ENCODE measurements at places on chromosomes 7 and 10.

DNA sequence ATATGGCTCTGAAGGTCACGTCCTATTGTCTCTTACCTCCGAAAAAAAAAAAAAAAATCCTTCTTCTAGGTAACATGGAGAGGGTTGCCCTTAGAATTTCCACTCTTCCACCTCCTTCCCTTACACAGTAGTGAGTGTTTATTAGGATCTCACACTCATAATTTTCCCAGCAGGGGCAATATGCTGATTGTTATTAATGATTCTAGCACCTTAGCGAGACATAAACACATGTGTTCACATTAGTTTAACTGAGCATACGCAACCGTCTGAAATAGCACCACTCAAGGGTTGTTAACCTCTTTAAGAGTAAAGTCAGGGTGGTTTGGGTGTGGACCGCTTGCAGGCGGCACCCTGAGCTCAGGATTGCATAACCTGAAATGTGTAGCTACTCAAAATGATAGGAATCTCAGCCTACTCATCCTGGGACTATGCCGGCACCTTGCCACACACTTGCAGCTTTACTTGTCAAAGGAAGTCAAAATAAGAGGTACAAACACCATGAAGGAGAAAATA, 52.2 kb downstream of the CPEB3 start:
- no peak for DNase-seq

DNA sequence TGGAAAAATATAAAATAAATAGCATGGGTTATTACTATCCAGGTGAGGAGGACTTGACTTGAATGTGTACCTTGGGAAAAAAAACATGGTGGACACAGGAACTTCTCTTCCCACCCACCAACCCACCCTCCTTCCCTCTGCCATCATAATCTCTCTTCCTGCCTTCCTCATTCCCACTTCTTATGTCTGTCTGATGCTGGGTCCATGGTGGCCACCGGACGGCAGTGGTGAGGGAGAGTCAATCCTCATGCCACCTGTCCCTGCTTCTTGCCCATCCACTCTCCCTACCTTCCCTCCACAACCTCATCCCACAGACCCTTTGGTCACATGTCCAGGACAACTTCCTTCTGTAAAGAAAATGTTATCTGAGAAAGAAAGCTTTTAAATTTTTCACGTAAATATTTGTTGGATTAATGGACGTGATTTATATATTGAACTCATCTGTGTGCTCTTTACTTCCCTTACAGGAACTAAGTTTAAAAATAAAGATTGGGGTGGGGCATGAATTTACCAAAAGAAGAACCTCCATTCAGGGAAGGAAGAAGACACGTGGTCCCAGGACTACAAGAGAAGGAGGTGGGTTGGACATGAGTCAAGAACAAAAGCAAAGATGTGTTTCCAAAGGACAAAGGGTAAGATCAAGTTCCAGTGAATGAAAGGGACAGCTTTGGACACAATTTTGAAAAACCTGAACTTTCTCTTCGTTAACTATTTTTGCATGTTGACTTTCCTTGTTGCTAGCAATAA, 104.5 kb downstream of the PIP4K2A start:
- DNase-seq: no peak

GRCh38 chr10:1434912-1435692, 302.2 kb downstream of the ADARB2 start:
- DNase-seq: no peak

DNA sequence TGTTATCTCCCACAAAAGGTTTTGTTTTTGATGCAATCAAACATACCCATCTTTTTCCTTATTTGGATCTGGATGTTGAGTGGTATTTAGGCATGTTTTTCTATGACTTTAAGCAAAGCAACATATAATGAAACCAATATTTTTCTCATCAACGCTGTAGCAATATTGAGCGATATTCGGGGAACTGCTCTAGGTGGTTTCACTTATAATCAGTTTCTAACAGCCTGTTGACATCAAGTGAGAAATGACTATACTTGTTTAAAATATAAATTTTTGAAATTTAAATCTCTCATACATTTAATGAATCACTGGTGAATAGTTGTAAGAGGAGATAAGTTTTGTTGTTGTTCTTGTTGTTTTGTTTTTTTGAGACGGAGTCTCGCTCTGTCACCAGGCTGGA, 52.8 kb upstream of the CCAR1 start:
- DNase-seq: no peak

DNA sequence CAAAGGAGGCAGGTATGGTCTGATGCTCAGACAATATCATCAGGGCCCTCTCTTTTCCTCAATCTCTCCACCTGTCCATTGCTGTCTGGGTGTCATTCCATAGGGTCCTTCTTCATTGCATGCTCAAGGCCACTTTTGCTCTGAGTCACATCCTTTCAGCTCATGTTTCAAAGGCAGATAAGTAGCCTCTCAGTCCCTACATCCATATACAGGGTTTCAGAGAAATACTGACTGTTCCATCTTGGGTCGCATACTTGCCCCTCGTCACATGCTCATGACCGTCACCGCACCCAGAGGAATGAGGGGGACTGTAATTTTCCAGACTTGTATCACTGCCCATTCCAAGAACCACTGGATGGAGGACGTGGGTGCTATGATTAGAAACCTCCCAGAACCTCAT, 93.4 kb downstream of the FAM107B start:
- DNase-seq: no peak

GRCh38 chr10:110081911-110082310, 74.1 kb downstream of the ADD3 start:
- DNase-seq: no peak

GRCh38 chr7:25840209-25840792, 311.7 kb upstream of the NFE2L3 start:
- no peak for DNase-seq

DNA sequence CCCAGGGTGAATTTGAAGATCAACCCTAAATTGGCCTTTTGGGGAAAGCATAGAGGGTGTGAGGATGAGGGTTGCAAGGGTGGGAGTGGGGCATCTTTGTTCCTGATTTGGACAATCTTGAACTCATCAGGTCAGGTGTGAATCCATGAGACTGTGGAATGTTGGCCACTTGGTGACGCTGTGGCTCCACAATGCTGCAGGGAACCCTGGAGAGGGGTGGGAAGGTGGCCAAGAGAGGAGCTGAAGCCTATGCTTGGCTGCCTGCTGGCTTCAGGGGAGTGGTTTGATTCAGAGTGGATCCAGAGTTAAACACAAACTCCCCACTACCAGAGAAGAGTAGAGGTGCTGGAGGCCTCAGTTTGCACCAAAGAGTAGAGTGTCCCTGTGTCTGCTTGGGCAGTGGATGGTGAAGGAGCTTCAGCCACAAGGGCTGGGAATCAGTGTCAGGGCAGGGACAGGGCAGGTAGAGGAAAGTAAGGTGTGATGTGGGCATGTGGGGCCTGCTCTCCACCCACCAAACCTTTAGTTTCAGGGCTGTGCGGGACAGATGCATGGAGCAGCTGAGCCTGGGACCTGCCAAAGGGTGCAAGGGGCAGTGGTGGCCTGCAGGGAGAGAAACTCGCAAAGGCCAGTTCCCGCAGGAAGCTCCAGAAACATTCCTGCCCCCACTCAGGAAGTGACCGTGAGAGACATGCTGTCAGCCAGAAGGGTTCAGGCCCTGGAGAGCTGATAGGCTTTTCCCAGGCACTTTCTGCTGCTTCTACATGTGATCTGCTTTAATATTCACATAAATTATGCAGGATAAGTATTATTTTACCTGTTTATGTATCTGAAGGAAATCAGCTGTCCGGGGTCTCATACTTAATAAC, 81.0 kb upstream of the PRSS58 start:
- no peak for DNase-seq

DNA sequence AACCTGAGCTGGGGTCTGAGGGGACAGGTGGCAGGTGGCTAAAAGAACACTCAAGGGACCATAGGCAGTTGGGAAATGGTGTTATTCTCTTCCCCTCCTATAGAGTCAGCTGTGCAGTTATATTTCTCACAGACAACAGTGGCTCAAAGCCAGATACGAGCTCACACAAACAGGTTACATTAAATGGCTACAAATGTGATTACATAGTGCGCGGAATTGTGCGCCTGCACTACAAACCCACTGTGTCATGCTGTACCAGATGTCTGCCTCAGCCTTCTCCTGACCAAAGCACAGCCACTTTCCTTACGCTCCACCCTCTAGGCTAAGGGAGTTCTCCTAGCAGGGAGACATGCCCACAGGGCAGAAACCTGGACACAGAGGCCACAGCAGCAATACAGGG, 387.2 kb downstream of the CNTNAP2 start:
- no peak for DNase-seq

DNA sequence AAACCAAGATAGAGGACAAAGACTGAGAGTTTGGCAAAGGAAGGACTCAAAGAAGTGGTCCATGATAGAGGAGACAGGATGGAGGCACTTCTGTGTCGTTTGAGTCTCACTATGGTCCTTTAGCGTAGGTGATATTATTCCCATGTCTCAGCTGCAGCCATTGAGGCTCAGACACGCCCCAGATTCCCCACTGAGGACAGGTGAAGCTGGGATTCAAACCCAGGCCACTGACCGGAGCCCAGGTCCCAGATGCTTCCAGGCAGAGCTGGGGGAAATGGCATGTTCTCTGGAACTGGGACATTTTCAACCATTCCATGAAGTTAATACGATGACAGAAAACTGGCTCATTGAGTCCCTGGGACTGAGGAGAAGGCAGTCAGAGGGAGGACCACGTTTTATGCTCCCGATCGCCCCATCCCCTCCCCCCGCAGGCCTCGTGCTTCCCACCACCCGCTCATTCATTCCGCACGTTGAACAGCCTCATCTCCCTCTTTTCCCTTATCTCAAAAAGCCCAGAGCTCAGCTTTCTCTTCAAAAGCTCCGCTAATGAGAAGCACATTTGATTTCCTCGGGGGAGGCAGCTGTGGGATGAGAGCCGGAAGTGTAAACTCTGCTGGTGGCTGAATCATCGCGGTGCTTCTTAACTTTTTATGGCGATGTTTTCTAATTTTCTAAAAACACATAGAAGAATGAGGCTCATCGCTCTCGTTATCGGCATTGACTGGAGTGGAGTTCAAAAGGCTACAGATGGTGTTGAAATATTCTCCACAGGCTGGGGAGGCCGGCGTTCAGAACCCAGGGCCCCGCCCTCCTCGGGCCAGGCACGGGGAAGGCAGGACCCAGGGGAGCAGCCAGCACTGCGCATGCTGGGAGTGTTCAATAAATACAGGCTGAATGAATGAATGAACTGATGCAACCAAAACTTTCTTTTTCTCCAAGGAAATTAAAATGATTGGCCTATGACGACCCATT, 64.0 kb downstream of the OAT start:
- DNase-seq: no peak

DNA sequence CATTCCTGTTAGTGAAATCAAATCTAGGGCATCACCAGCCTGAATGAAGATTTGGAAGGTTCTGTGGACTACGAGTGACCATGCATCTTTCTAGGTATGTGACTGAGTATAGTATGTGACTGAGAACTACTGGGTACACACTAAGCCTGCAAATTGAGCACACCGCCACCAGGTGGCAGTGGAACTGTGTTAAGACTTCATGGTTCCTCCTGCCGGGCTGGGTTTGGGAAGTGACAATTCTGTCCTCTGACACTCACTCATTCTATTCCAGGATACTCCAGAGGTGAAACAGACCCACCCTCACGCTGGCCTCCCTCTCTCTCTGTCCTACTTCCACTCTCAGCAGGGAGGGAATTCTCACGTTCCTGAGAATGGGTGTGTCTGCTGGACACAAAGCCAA, 84.0 kb upstream of the TMEM248 start:
- DNase-seq: peak; percentile 40

DNA sequence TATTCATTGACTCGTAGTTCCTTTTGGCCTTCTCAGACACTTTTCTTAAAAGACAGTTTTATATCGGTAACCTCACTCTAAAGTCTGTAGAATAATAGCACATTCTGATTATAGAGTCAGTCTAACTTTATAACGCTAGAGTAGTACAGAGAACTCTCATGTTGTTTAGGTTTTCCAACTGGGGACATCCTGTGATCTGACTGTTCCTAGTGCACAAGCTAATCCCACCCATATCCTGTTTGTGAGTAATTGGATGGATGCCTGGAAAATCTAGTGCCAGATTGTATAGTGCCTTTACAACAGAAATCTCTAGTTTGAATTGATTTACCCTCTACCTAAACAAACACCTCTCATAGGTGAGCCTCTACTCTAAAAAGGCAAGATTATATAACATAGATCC, 107.4 kb downstream of the ZEB1 start:
- no peak for DNase-seq

DNA sequence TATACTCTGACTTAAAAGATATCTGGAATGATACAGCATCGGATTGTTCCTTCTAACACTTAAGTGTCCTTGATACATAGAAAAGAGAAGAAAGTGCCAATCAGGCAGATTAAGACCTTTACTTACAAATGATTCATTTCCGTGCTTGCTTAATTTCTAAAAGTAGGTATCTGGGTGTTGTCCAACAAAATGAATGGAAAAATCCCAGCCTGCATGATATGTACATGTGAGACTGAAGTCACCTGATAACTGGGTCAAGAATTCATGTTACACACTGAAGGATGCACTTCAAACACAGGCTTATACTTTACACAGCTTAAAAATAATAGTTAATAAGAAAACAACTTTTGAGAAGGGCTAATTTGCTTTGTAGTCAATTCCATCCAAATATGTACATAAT, 25.2 kb upstream of the PLXDC2 start:
- DNase-seq: no peak

- no peak for DNase-seq
Observed at GRCh38 chr10:74863551-74863950, 37.2 kb downstream of the KAT6B start.

DNA sequence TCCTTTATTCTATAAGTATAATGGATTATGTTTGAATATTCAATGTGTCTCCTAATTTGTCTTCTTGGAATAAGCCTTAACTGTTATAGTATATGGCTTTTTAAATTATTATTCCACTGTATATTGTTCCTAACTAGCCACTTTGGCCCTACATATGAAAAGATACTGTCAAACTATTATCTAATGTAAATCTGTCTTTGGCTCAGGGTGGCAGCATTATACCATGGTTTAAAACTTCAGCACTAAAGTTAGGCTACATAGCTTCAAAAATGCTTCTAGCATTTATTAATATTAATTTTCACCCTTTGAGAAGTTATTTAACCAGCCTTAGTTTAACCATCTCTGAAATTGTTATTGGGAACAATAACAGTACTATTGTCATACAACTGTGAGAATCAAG, 543.1 kb upstream of the MBL2 start:
- no peak for DNase-seq

DNA sequence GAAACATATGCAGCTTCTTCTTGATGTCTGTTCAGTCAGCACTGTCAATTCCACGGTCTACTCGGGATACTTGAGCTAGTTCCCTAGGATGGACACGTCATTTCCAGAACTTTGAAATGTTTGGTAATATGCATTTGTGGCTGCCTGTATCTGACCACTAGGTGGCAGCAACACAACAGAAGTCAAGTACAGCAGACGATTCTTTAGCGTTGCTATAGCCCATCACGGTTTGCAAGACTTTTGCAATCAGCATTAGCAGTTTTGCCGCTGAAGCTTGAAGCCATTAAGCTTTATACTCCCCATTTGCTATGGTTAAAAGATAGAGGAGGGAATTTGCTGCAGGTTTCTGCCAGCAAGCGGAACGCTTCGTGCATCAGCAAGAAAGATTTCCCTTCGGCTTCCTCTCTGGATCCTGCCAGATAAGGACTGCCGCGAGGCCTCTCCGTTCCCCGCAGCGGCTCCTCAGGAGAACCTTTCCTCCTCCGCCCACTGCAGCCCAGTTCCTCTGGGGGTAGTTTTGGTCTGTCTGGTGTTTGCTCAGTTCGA, 63.5 kb downstream of the ABCC2 start:
- peak; percentile 28 for DNase-seq

- no peak for DNase-seq
Observed at GRCh38 chr10:117163061-117163953, 25.2 kb upstream of the VAX1 start.

- DNase-seq: no peak
Observed at GRCh38 chr10:87105446-87106124, 10.6 kb downstream of the SHLD2 start.

- no peak for DNase-seq
Observed at GRCh38 chr7:40015790-40016296, 65.8 kb downstream of the CDK13 start.

Data from stimulated activated CD8-positive, alpha-beta memory T cell treated with anti-CD3 and anti-CD28 coated beads, Interleukin-7, amount 100 ng/mL, for 48 hours (primary cell).